Right renal pelvis (tissue), 4 donors: ENCODE measurements at places on chromosomes 16 and 17. TPM values are rescaled to one million over a fixed set of nuclear protein-coding genes. Genes with fewer than 3 reads are reported as not detected.

Gene NPIPA2
- 0.97 TPM for polyA plus RNA-seq

GRCh38 chr16:47045459-47045858 lies 72.0 kb upstream of the DNAJA2 start:
- no peak for DNase-seq

Gene KRTAP4-5
- polyA plus RNA-seq = not detected

GRCh38 chr16:66127459-66128370 lies 238.8 kb upstream of the CDH5 start:
- DNase-seq = no peak

DNA sequence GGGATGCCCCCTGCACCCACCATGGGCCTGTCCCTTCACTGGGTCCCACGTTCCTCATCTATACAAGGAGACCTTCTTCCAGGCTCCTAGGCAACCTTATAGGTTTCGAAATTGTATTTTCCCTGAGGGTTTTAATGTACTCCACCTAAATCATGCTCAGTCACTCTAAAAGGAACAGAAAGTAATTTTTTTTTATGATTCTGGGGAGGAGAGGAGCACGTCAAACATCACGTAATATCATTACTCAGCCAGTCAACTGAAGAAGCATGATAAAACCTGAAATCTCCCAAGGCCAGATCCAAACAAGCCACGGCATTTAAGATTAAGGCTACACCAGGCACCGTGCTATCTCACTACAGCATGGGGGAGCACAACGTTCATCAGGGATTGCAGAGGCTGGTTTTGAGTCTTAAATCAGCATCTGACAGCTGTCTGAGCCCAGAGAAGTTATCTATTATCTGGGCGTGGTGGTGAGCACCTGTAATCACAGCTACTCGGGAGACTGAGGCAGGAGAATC lies 3.9 kb upstream of the TMEM114 start:
- DNase-seq = no peak

GRCh38 chr17:76883744-76884525 lies 15.7 kb downstream of the MGAT5B start:
- no peak for DNase-seq

Gene CCL16
- polyA plus RNA-seq = 0.39 TPM

DNA sequence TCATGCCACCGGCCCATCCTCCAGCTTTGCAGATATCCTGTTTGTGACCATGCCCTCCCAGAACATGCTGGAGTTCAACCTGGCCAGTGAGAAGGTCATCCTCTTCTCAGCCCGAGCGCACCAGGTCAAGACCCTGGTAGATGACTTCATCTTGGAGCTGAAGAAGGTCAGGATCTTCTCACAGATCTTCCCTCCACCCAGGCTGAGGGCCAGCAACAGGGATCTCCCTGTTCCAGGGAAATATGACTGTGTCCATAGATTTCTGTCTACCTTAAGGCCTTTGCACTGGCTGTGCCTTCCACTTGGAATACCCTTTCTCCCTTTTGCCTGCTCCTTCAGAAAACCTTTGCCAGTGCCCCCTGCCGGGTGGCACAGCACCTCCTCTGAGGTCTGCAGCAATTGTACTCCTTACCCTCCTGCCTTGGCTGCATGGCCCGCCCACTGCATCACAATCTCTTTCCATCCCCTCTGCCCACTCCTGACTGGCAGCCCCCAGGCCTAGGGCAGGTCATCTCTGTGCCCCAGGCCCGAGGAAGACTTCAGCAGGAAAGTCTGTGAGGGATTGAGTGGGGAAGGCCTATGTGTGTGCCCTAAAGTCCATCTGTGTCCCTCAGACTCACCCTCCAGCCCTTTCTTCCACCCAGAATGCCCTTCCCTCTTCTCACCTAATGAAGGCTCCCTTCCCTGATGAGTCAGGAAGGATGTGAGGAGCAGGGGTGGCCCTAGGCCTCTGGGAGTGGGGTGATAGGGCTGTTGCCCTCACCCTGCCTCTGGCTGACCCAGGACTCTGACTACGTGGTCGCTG lies 27.3 kb upstream of the ALKBH5 start:
- no peak for DNase-seq

- DNase-seq = no peak
Observed at GRCh38 chr17:67602974-67603373, 114.8 kb upstream of the NOL11 start.

- no peak for DNase-seq
Observed at GRCh38 chr17:64399071-64399766, 8.6 kb upstream of the PECAM1 start.

Gene PRKCB
- polyA plus RNA-seq = 3.6 TPM

Gene CETP
- 11.6 TPM for polyA plus RNA-seq

DNA sequence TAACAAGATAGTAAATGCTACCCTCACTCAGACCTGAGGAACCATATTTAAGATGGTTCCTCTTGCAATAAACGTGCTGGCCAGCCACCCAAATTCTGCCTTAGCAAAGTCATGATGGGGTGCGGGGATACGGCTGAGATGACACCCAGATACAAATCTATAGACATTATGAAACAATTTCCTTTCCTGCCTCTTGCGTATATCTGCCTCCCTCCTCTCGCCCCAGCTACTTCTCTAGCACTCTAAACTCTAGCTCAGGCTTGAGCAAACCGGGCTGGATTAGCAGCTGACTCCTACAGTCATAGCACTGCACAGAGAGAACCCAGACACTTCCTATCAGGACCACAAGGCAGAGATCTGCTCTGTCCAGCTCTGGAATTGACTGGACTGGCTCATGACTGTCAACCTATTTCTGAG lies 22.3 kb downstream of the CD300LF start:
- DNase-seq = no peak

Gene GRB7
- polyA plus RNA-seq = 33.5 TPM

Gene PLXDC1
- polyA plus RNA-seq = 7.5 TPM

DNA sequence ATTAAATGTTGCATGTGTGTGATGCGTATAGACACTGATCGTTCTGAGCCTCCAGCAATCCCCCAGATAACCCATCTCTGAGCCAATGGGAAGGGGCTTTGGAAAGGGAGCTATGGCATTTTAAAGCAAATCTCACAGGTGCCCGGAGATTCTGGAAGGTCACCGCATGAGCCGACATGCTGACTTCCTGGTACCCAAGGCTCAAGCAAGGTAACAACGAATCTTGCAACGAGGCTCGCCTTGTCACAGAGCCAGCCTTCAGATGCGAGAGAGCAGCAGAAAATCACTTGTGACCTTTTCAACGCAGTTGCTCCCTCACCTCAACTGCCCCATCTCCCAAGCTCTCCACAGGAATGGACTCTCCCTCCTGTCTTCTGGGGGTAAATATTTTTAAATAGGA lies 154.8 kb upstream of the CDH5 start:
- no peak for DNase-seq

GRCh38 chr17:48595278-48595999 lies 1.9 kb upstream of the HOXB5 start:
- no peak for DNase-seq

Gene ARL6IP1
- 311 TPM for polyA plus RNA-seq

GRCh38 chr16:2912330-2913199 lies 834 bp downstream of the FLYWCH1 start:
- DNase-seq = no peak

Gene KRT34
- not detected for polyA plus RNA-seq

DNA sequence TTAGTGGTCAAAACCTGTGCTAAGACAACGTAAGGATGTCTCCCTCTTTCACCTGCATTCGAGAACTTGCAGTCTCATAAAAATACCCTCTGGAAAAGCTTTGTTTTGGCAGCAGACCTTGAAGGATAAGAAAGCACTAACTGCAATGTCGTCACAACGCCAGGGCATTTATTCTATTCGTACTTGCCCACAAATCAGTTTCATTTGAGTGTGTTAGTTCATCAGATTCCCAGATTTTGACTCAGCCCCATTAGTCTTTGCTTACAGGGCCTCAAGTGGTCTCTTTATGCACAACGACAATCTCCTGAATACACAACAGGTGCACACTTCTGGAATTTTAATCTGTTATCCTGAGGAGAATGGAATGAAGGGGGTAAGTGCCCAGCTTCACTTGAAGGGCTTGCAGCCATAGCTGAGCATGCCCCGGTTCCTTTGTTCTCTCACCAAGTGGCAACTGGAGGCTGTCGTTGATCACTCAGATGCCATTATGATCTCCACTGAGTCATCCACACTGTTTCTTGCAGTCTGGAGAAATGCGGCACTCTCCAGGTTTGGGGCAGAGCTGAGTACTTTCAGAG lies 58.8 kb downstream of the CLEC19A start:
- no peak for DNase-seq

Gene KRT24
- 0.04 TPM for polyA plus RNA-seq

- DNase-seq = peak; percentile 80
Observed at GRCh38 chr17:21511363-21512195, 135.4 kb downstream of the KCNJ12 start.

DNA sequence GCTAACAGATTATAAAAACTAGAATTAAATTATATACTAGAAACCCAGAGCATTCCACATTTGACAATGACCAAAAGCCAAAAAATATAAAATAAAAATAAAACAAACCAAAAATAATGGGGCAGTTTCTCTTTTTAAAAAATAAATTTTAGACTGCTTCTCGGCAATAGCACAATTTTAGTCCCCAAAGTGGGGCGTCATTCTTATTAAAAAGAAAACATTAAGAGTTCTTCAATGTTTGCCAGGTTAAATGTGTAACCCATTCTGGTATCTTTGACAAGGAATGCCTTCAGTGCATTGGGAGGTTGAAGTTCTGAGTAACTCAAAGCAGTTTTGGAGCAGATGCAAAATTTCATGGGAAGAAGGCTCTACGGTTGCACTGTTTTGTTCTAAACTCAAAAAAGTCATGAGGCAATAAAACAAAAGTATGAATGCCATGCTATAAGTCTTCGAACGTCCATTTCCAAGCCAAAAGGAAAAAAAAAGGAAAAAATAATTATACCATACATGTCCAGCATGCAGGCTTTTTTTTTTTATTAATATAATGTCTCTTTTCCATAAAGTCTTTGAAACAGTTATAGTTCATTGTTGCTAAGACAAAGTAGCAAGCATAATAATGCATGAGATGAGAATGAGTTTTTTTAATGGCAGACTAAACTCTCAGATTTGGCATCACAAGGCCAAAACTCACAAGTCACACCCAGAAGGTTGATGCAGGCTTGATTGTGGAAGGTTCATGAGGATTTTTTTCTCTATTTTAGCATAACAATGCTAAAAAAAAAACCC lies 3.1 kb downstream of the MAF start:
- no peak for DNase-seq

DNA sequence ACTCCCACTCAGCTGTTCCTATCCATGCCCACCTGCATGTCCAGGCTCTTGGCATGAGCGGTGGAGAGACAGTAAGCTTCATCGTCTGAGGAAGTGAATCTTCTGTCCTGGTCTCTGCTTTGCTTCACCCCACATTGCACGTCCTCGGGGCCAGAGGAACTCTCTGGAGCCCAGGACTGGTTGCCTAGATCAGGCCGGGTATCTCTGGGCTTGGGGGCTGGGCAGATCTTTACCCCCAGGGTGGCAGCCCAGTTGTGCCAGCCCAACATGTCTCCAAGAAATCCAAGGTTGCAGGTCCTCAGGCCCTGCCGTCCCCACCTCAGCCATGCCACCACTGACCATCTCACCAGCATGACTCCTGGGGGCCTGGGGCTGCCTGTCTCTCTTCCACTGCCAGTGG lies 58.3 kb downstream of the BEAN1 start:
- DNase-seq = no peak
